ENCODE measurements at places on chromosomes 11 and 22.
A peak's percentile ranks its signal among the peaks of the same experiment; 100 is the strongest.

GRCh38 chr22:32832174-32832573 is 30.7 kb downstream of the TIMP3 start:
- DNase-seq = no peak

GRCh38 chr22:45548991-45549761 is 46.5 kb downstream of the FBLN1 start:
- no peak for DNase-seq

DNA sequence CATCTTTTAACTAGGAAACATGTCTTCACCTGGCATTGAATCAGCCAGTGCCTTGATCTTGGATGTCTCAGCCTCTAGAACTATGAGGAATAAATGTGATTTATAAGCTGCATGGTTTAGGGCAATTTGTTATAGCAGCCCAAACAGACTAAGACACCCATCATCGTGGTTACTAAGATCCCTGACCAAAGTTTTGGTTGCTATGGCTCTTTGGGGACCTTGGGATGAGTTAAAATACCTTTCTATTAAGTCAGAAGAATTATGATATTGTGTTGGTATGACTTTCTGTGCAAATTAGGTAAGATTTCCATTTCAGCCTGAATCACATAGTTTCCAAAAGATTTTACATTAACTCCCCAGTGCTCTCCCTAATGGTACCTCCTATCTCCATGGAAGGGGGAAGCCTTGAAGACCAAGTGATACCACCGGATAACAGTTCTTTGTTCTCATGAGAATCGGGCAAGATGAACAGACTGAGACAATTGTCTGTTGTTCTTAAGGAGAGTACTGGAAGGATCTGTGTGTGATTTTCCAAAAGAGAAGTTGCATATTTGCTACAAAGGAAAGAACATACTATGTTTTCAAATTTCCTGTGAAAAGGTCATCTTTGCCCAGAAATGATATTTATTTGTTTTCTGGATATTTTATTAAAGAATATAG is 60.4 kb upstream of the UBASH3B start:
- DNase-seq = no peak

- DNase-seq = no peak
These were observed 111.2 kb downstream of the LRRC32 start for GRCh38 chr11:76559346-76559745.

DNA sequence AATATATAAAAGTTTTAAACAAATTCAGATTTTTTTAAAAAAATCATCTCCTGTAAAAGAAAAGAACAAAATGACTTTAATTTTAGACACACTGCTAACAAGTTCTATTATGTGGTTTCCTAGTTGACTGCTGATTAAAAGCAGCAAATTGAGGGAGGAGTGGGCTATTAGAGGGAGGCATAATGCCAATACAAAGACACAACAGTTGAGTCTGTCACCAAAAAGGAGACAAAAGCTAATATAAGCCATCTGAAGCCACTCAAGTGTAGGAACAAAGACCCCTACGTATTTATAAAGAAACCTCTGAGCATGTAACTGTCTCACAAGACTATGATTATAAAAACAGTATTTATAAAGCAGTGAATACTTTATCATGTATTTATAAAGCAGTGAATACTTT is 28.6 kb downstream of the TMEM123 start:
- DNase-seq = no peak

DNA sequence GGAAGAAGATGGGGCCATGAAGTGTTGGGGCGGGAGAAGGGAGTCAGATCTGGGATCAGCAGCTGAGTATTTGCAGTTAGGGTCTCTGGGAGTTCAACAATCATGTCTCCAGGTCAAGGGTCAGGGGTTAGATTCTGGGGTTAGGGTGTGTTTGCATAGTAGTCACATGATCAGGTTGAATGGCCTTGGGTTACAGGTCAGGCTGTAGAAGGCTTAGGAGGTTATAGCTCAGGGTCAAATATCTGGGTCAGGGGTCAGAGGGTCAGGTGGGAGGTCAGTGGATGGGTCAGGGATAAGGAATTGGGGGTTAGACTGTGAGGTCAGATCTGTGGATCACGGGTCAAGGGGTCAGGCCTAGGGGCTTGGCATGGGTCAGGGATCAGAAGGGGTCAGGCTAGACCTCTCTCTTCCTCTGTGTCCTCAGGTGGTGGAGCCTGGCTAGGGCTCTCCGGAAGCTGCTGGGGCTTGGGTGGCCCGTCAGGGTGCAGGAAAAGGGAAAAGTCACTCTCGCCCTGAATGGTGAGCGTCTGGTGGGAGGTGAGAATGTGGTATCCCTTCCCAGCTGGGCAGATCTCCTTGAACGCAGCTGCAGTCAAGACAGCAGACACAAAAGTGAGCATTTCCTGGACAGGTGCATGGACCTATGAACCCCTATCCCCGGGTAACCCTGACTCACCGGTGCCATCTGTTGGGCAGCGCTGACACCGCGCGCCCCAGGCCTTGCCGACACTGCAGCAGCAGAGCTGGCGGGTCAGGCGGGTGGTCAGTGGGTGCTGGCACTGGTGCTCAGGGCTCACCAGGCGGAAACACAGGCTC is 6.4 kb downstream of the LTBP3 start:
- DNase-seq = peak; percentile 27

DNA sequence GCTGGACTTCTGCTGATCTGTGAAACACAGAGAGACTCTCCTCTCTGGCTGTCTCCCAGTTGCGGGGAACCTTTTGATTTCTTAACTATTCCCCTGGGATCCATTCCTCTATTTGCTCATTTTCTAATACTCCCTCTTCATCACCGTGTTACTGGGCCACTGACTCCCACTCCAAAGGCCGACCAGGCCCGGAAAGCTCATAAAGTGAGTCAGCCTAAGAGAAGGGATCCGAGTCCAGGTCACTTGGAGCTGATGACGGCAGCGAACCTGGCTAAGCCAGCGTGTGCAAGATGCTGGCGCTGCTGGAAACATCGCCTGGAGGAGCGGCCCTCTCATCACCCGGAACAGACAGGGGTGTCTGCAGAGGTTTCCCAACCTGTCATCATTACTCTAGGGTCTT is 112.8 kb downstream of the FBXO7 start:
- no peak for DNase-seq

GRCh38 chr22:28538922-28539321 is 140.7 kb downstream of the TTC28 start:
- no peak for DNase-seq

- no peak for DNase-seq
These were observed 32.9 kb downstream of the IFT27 start for GRCh38 chr22:36743011-36743410.

DNA sequence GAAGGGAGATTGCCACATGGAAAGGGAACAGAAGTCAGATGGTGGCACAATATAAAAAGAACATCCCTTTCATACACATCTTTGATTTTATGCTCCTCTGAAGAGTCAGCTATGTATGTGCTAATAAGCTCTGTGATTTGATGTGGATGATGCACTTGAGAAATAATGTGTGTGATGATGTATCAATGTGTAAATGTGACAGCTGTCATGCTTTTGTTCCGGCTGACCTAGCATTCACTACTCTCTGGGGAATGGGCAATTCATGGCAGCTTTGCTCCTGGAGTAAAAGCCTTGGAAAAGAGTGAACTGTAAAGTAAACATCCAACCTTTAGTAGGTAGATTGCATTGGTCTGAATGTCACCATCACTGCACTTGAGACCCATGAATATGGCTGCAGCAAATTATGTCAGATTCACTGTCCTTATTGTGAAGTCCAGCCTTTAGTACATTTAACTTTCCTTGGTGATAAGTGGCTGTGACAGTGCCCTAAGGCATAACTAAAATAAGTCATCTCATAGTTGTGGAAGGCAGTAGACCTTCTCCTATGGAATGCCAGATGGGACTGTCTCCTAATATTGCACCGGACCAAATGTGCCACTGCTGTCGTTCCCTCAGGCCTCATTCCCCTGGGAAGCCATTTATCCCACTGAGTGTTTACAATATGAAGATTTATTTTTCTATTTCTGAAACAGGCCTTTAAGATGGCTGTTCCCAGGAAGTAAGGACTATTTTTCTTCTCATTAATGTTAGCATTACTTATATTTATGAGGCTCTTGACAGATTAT is 178.2 kb upstream of the CCDC90B start:
- DNase-seq = no peak

- DNase-seq = no peak
These were observed 168.1 kb downstream of the NXPE2 start for GRCh38 chr11:114846416-114846791.

Data from Kasumi-1 (cell line).